ENCODE measurements at places on chromosomes 11 and 22.

DNA sequence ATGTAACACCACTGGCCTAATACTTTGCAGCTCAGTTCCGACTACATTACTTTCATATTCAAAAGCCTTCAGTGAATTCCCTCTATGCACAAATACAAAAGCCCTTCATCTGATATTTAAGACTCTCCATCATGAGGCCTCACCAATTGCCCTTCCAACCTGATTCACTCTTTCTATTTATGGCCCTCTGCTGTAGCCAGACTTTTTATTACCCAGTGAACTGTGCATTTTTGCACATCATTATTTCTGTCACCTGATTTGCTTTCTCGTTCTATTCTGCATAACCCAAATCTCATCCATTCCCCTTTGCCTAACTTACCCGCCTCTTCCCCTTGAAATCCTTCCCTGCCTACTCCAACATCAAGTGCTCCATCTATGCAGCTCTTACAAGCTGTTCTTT is 78.3 kb downstream of the BBOX1 start:
- DNase-seq: no peak

DNA sequence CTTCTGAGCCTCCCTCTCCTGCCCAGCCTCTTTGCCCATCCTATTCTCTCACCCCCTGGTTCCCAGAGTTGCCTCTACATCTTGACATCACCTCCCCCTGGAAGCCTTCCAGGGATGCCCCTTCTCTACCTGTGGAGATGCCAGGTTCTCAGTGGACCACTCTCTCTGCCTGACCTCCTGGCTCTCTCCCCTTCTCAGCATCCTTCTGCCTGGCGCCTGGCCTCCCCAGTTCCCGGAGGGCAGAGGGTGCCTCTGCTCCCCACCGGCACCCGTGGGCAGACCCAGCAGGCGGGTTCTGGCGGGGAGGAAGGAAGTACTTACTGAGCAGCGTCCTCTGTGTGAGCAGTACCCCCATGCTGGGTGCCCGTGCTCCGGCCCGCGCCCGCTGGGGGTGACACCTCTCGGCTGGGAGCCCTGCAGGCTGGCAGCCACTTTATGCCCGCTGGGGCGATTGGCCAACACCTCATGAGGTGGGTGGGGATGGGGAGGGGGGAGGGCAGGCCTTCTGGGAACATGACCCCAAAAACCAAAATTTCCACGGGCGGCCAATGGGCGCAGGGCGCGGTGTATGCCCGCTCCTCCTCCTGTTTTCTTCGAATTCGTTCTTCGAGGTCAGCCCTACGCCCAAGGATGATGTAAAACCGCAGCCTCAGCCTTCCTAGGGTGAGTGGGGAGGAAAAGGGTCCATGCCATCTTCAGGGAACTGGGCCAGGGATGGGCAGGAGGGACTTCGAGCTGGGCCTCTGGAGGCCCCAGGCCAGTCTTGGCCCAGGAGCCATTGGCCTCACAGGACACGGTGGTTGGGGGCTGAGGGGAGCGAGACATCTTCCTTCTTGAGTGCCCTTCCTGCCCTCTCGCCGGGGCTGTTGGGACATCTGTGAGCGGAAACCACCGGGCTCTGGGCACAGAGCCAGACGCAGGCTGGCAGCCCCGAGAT is at the start of gene OSM:
OSM (minus strand) TSS at position 407 of the 937 bp plus-strand sequence; CDS start at position 355, 52 bp downstream.
- peak; percentile 30 for DNase-seq

DNA sequence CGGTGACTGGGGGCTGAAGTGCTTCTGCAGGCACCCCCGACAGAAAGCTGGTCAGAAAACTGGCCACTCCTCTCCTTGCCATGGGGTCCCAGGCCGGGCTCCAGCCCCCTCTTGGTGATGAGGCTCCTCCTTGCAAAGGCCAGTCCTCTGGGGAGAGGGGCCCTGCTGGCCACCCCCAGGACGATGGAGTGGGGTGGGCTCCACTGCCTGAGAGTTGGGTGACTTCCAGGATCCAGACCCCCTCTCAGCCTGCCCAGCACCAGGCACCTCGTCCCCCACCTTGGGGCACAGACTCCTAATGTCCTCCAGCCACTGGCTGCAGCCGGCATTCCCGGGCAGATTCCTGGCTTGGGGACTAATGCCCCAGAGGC is 441 bp upstream of the RPS6KA4 start:
- DNase-seq: no peak

DNA sequence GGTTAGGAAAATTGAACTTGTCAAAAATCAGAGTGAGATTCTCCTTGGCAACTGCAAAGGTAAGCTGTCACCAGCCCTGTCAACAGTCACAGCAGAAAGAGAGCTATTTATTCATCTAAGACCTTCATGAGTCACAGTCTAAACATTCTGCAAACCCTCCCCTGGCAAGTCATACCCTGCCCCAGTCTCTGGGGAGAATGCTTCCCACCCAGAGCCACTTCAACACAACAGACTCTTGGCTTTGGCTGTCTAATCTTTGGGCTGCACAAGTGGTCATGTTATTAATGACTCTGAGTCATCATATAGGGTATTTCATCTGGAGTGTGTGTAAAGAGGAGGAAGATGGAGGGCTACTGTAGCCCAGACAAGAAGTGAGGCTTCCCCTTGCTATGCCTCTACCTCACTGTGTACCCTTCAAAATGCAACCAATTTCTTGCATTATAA is 153.4 kb downstream of the CCDC34 start:
- DNase-seq: no peak

GRCh38 chr11:103681855-103682254 is 354.6 kb upstream of the DDI1 start:
- DNase-seq: no peak

DNA sequence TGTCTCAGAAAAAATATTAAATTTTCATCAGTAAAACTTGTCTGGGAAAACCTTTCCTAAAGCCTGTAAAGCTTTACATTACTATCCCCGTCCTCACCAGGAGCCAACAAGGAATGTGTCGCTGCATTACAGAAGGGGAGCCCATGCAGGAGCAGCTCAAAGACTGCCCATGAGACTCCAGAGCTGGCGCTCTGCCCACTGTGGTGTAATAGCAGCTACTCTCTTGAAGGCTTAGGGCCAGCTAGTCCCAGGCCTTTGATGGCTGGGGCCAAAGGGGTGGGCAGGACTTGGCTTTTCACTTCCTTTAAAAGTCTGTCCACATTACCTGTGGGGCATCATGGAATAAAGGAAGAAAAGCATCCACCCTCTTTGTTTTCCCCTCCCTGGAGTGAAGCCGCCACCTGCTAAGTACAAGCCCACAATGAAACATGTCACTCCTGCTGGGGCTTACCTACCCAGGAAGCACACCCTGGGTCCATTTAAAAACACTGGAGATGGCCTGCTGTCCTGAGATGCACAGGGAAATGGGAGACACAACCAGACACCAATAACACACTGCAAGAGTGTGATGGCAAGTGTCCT is 150.7 kb downstream of the ADAMTS15 start:
- no peak for DNase-seq

GRCh38 chr11:76629853-76630599 is 40.5 kb downstream of the LRRC32 start:
- no peak for DNase-seq

DNA sequence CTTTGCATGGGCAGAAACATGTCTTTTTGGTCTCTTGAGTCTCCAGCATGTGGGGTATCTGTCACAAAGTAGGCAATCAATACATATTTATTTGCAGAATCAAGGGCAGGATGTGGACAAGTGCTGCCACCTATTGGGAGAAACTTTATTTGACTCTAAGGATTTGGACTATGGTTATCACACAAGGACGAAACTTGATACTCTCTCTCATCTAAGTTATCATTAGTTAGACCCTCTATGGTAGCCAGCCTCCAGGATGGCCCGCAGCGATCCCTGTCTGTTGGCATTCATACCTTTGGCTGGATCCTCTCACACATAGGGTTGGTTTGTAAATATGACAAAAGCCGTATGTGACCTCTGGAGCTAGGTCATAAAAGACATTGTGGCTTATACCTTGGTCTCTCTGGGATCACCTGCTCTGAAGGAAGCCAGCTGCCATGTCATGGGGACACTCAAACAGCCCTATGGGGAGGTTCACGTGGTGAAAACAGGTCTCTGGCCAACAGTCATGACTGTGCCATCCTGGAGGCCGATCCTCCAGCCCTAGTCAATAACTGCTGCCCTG is 1.1 kb upstream of the FBXO7 start:
- peak; percentile 15 for DNase-seq

DNA sequence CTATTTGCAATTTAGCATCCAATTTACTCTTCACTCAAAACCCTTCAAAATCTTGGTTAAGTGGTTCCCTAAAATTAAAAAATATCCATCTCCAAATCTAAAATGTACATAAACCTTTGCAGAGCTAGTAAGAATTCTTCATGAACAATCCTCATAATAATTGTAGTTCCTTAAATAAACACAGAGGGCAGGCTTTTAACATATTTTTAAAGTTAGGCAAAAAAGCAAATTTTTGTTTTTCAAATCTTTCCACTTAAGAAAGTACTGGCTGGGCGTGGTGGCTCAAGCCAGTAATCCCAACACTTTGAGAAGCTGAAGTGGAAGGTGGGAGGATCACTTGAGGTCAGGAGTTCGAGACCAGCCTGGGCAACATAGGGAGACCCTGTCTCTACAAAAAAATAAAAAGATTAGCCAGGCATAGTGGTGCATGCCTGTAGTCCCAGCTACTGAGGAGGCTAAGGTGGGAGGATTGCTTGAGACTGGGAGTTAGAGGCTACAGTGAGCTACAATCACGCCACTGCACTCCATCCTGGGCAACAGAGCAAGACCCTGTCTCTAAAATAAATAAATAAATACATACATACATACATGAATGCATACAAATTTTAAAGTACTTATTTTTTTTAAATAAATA is 25.1 kb upstream of the PLAAT3 start:
- no peak for DNase-seq

DNA sequence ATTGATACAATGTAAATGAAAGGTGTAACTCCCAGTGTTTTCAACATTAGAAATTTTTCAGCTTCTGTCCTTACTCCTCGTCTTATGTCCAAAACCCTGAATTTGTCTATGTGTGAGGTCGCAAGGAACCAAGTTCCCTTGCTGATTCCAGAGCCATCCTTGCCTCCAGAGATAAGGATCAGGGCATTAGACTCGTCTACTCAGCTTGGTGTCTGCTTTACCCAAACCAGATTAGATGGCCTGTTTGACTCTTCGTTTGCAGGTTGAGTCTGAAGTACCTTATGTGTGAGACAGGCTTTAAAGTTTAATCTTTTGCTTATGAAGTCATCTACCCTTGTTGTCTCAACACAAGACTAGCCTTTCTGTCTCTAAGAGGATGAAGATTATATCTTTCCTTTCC is 55.6 kb downstream of the SPECC1L start:
- no peak for DNase-seq

DNA sequence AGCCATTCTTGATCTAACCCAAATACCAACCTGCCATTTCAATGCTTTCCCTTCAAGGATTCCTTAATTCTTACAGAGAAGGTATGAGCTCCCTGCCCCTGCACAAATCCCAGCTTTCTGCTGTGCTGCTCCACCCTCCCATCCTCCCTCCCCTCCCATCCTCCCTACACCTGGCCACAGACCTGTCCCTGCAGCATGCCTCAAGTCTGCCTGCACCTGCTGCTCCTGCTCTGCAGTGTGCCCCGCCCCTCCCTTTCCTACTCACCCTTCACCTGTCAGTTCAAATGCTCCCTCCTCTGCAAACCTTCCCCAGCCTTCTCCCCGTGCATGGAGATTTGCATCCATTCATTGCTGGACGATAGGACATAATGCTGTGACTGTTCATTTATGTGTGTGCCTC is 139.9 kb upstream of the NARS2 start:
- DNase-seq: no peak

Measured in stimulated activated naive CD4-positive, alpha-beta T cell (primary cell).